SJSA1 (cell line): ENCODE measurements at places on chromosomes 1 and 21. TPM values are rescaled to one million over a fixed set of nuclear protein-coding genes. Genes with fewer than 3 reads are reported as not detected.

- DNase-seq, result no peak
Measured at GRCh38 chr1:200856716-200857357, 15.9 kb upstream of the GPR25 start.

GRCh38 chr1:175077356-175078030, 9.9 kb downstream of the TNN start:
- no peak for DNase-seq

DNA sequence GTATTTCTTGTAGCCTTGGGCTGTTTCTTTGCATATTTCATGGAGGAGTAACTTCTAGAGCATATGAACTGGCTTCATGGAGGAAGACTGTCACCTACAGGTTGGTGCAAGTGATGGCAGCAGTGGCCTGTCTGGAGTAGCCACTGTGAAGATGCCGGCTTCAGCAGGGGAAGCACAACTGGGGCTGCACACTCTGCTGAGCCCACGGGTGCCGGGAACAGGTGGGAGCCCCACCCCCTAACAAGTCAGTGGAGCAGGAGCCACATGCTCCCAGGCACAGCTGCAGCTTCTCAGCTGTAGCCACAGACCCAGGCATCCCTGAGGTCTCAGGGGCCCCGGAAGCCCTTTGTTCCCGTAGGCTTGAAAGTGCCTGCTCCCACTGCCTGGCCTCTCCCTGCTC, 43.2 kb upstream of the C1orf185 start:
- no peak for DNase-seq

RAB7B gene
- 0.19 and 0.55 TPM in 2 replicates for total RNA-seq

KIAA1614 gene
- 5.9 and 14.2 TPM in 2 replicates for total RNA-seq
